ENCODE measurements at places on chromosomes 2 and 18. TPM values are rescaled to one million over a fixed set of nuclear protein-coding genes. Genes with fewer than 3 reads are reported as not detected.

DNA sequence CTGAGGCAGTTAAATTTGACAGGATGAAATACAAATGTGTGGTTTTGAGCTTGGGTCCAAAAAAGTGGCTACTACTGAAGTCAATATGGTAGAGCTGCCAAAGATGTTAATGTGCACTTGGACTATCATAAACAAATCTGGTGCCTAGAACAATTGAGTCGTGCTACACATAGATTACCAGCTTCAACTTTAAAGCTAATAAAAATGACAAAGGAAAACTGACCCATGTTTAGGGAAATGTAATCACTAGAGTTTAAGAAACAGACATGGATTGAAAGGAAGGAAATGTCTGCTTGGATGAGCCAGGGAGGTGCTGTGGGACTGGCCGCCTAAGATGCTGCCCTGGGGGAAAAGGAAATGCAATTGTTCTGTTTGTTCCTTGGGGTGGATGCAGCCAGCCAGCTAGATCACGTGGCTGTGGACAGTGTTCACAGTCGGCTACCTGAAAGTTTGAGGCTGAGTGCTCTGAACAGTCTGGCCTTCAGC lies 36.6 kb downstream of the CYB5A start:
- peak; percentile 61 for DNase-seq

- peak; percentile 37 for DNase-seq
These were observed 26.0 kb downstream of the SATB2 start for GRCh38 chr2:199431746-199432213.

- no peak for DNase-seq
These were observed 147.2 kb upstream of the CELF4 start for GRCh38 chr18:37712776-37713175.

The BMP10 gene
- total RNA-seq = not detected

The SKOR2 gene
- not detected for total RNA-seq

The PARD3B gene
- 13.5 TPM for total RNA-seq

The KIAA2012 gene
- not detected for total RNA-seq
